ENCODE measurements at places on chromosomes 16 and 17.
A peak's percentile ranks its signal among the peaks of the same experiment; 100 is the strongest.

GRCh38 chr16:74726716-74727115, 26.1 kb upstream of the MLKL start:
- H3K4me3 ChIP-seq, result no peak overlapping the region
- no peak for DNase-seq
- H3K27me3 ChIP-seq, result no peaks in the 10 kb centered on the region
- peaks cover 2% of the 10 kb centered on the region for H3K4me1 ChIP-seq

GRCh38 chr17:74815067-74815466, 38.9 kb upstream of the NAT9 start:
- no peaks in the 10 kb centered on the region for H3K27me3 ChIP-seq
- H3K36me3 ChIP-seq, result peaks cover 4% of the 10 kb centered on the region
- H3K4me3 ChIP-seq, result no peak overlapping the region
- no peak overlapping the region for H3K27ac ChIP-seq

DNA sequence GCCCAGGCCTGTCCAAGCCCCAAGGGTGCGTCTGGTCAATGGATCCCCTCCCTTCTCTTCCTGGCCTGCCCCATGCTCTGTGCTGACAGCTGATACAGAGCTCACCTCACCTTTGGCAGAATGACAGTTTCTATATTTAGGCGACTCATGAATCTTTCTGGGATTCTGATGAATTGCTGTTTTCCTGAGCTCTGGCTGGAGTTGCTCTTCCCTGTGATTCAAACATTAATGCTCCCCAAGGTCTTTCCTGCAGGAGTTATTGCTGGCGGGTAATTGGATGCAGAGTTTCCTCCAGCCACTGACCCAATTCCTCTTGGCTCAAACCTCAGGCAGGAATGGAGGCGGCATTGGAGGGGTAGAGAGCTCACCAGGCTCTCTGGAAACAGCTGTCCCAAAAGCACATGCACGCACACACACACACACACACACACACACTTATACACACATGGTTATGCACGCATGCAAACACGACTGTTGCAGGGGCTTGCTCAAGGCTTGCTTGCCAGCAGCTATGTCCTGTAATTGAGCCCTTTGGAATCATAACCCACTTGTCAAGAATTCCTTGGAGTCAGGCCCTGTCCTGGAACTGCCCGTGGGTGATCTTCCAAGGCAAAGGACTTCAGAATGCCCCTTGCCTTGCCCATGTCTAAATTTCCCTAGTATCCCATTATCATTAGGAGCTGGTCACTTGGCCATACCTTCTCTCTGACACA, 128.8 kb downstream of the ASIC2 start:
- no peaks in the 10 kb centered on the region for H3K27me3 ChIP-seq
- no peaks in the 10 kb centered on the region for H3K36me3 ChIP-seq
- no peak for DNase-seq

- H3K4me3 ChIP-seq, result no peak overlapping the region
- no peaks in the 10 kb centered on the region for H3K36me3 ChIP-seq
- no peaks in the 10 kb centered on the region for H3K27me3 ChIP-seq
These were observed 19.6 kb downstream of the KCNJ12 start for GRCh38 chr17:21395764-21396163.

DNA sequence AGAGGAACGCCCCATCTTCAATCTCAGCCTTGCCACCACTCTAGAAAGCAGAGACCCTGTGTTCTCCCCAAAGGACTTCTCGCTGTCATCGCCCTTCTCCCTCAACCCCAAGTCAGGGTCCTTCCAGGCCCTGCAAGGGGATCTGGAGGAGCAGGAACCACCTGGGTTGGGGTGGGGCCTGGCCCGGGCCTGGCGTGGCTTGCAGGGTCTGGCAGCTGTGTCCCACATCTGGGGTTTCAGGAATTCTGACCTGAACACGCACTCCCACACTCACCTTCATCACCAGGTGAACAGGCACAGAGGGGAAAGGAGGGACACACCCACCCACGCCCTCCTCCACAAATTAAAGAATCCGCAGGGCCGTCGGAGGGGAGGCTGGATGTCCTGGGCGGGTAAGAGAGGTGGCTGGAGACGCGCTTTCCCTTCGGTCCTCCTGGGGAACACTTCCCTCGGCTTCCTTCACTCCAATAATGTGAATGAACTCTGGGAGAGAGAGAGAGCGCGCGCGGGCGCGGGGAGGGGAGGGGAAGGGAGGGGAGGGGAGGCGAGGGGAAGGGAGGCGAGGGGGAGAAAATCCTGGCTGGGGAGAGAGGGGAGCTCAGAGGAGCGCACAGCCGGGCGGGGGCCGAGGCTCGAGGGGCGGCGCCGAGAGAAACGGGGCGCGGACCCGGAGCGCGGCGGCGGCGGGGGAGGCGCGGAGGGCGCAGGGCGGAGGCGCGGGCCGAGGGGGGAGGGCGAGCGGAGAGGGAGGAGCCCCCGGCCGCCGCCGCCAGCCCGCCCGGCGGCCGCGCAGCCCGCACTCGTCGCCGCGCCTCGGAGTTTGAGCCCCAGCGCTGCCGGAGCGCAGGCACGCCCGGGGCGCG, at the start of gene CACNG4:
Gene CACNG4 (plus strand): TSS at position 799 of the 863 bp plus-strand sequence. CDS start 205 bp downstream, outside the sequence.
- peaks cover 3% of the 10 kb centered on the region for H3K4me1 ChIP-seq
- no peak for DNase-seq
- H3K4me3 ChIP-seq, result peak within 1 kb of the TSS; percentile 48
- peaks cover 8% of the 10 kb centered on the region for H3K27me3 ChIP-seq

DNA sequence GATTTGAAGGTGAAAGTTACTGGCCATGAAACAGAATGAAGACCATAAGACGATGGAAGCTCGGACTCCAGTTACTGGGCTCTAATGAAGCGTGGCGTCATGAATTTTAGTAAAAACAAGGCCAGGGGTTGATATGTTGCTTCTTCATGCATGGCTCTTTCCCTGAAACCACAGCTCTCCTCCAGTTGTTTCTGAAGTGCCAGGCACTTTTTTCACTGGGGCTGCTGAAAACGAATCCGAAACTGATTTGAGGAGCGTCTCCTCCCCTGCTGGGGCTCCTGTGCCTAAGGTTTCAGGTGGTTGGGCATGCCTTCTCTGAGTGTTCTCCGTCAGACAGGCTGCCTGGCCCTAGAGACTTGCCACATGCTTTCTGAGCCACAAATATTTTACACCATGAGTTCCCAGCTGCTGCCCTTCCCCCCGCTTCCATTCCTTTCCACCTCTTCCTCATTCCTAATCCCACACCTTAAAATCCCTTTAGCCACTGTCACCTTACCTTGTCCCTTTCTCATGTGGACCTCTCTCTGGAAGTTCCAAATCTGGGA, 3.7 kb upstream of the MYL4 start:
- H3K27me3 ChIP-seq, result no peaks in the 10 kb centered on the region
- H3K27ac ChIP-seq, result peak overlapping the region; percentile 82
- peaks cover 9% of the 10 kb centered on the region for H3K4me1 ChIP-seq
- H3K4me3 ChIP-seq, result no peak overlapping the region

DNA sequence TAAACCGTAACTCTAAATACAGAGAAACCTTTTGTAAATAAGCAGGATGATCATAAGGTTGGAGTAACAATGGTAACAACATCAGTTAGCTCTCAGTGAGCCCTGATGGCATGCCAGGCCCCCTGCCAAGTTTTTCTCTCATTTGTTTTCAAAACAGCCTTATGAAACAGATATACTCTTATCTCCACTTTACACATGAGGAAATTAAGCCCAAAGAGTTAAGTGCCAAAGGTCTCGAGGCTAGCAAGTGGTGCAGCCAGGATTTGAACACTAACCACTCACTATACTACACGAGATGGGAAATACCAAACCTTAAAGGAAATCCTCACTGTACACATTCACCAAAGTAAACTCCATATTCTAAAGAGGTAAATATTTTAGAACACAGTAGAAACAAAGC, 15.0 kb downstream of the USP31 start:
- H3K27me3 ChIP-seq, result no peaks in the 10 kb centered on the region
- H3K36me3 ChIP-seq, result no peaks in the 10 kb centered on the region
- H3K27ac ChIP-seq, result peak overlapping the region; percentile 80
- DNase-seq, result no peak

GRCh38 chr16:88772871-88773811, 11.9 kb downstream of the PIEZO1 start:
- peak; percentile 82 for DNase-seq
- H3K27ac ChIP-seq, result peak overlapping the region; percentile 51
- no peaks in the 10 kb centered on the region for H3K36me3 ChIP-seq
- peaks cover 31% of the 10 kb centered on the region for H3K4me1 ChIP-seq

DNA sequence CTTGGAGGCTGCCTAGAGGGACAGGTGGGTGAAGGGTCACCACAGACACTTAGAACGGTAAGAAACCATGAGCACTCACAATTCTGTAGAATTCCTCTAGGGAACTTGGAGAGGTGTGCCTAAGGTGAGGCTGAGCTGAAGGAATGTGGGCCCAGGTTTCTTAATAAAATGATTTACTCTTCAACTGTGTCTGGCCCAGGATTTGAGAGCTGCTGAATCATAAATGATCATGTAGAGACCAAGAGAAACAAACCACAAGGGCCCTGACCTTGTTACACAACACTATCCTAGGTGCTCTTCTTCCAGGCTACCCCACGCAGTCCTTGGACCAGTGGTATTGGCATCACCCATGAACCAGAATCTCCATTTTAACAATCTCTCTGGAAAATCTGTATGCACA, 27.7 kb downstream of the ZNF18 start:
- H3K4me3 ChIP-seq, result no peak overlapping the region
- H3K27ac ChIP-seq, result no peak overlapping the region
- peaks cover 8% of the 10 kb centered on the region for H3K36me3 ChIP-seq
- H3K27me3 ChIP-seq, result no peaks in the 10 kb centered on the region

DNA sequence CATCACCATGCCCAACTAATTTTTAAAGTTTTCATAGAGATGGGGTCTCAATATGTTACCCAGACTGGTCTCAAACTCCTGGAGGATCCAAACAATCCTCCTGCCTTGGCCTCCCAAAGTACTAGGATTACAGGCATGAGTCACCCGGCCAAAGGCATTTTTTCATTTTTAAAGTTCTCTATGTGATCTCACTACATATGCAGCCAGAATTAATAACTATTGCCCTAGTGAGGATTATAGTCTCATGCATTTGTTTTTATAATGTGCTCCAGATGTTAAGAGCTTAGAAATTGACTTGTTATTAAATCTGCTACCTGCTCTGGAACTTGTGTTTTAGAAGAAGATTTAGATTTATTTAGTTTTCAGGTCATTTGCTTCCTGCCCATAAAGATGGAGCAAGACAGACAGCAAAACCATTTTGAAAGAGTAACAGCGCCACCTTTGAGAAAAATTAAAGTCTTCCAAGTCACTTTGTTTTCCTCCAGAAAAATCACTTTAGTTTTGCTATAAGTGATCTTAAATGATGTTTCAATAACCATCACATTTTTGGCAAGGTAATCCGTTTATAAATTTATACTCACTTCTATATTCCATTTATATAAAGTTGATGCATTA, 79.5 kb downstream of the CA4 start:
- peaks cover 21% of the 10 kb centered on the region for H3K36me3 ChIP-seq
- H3K4me1 ChIP-seq, result no peaks in the 10 kb centered on the region
- H3K4me3 ChIP-seq, result no peak overlapping the region
- DNase-seq, result no peak

DNA sequence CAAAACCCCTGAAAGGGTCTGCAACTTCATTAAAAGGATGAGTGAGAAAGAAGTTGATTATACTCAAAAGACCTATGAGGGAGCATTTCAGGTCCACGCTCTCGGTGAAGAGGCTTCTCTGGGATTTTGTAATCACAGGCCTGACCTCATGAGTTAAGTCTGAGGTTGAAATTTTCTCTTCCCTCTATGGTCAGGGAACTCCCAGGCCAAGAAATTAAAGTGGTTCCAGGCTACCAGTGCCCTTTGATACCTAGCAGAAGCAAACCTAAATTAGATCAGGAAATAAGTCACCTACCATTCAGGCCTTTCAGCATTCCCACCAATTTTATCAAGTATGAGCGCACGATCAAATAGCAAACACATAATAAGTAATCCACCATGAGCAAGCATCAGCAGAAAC, 27.9 kb downstream of the MBTD1 start:
- DNase-seq, result no peak
- no peak overlapping the region for H3K27ac ChIP-seq
- H3K4me1 ChIP-seq, result no peaks in the 10 kb centered on the region
- peaks cover 3% of the 10 kb centered on the region for H3K36me3 ChIP-seq
- no peaks in the 10 kb centered on the region for H3K27me3 ChIP-seq

DNA sequence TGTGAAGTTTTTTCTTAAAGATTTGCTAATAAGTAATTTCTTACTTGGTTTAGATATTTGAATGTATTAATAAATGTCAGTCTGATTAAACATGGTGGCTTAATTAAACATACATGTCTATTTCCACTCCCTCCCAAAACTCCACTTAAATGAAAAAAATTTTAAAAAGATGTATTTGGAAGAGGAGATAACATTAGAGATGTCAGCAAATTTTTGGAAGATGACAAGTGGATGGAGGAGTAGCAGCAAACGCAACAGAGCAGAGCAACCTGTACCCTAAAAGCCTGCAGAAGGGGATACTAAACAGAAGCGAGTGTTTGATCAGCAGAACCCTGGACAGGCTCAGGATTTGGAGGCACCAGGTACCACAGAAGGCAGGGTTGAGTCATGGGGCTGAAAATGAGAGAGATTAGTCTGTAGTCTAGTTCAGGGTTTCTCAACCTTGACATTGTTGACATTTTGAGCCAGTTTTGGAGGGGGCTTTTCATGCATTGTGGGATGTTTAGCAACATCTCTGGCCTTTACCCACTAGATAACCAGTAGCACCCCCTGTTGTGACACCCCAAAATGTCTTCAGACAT, 17.8 kb downstream of the LUC7L3 start:
- no peak overlapping the region for H3K4me3 ChIP-seq
- H3K27ac ChIP-seq, result no peak overlapping the region
- no peaks in the 10 kb centered on the region for H3K4me1 ChIP-seq
- H3K27me3 ChIP-seq, result no peaks in the 10 kb centered on the region
- no peak for DNase-seq

- peaks cover 70% of the 10 kb centered on the region for H3K4me1 ChIP-seq
- no peaks in the 10 kb centered on the region for H3K36me3 ChIP-seq
- DNase-seq, result no peak
These were observed 242.3 kb downstream of the SEC14L1 start for GRCh38 chr17:77382966-77383612.

- no peaks in the 10 kb centered on the region for H3K36me3 ChIP-seq
- H3K27ac ChIP-seq, result no peak overlapping the region
- no peaks in the 10 kb centered on the region for H3K4me1 ChIP-seq
- H3K4me3 ChIP-seq, result no peak overlapping the region
- no peak for DNase-seq
- no peaks in the 10 kb centered on the region for H3K27me3 ChIP-seq
These were observed 56.2 kb downstream of the PRMT7 start for GRCh38 chr16:68367030-68367429.

GRCh38 chr17:17356149-17356930, 53.2 kb downstream of the NT5M start:
- H3K27me3 ChIP-seq, result peaks cover 3% of the 10 kb centered on the region
- no peak overlapping the region for H3K4me3 ChIP-seq
- H3K27ac ChIP-seq, result no peak overlapping the region
- H3K4me1 ChIP-seq, result no peaks in the 10 kb centered on the region
- no peak for DNase-seq

- no peaks in the 10 kb centered on the region for H3K36me3 ChIP-seq
- DNase-seq, result no peak
- no peaks in the 10 kb centered on the region for H3K4me1 ChIP-seq
- H3K4me3 ChIP-seq, result no peak overlapping the region
These were observed 78.8 kb downstream of the TMEM114 start for GRCh38 chr16:8511464-8511863.

Measured in ascending aorta (tissue), 2 donors.